Activated T-cell treated with anti-CD3 and anti-CD28 coated beads, Interleukin-2, amount 50 U/mL, for 72 hours (primary cell): ENCODE measurements at places on chromosomes 13 and 19. TPM values are rescaled to one million over a fixed set of nuclear protein-coding genes. Genes with fewer than 3 reads are reported as not detected.

SPTBN4 gene
- total RNA-seq, result 4.8 TPM

- no peaks in the 10 kb centered on the region for H3K27me3 ChIP-seq
- H3K4me1 ChIP-seq, result peaks cover 14% of the 10 kb centered on the region
- no peak overlapping the region for H3K27ac ChIP-seq
- H3K36me3 ChIP-seq, result no peaks in the 10 kb centered on the region
- H3K4me3 ChIP-seq, result no peak overlapping the region
Observed at GRCh38 chr13:100140441-100140840, 51.5 kb downstream of the PCCA start.

ZIM2 gene
- total RNA-seq, result not detected

ZNF829 gene
- total RNA-seq, result 7.4 TPM

GRCh38 chr13:33138441-33138840 lies 122.2 kb downstream of the KL start:
- no peak overlapping the region for H3K4me3 ChIP-seq

DNA sequence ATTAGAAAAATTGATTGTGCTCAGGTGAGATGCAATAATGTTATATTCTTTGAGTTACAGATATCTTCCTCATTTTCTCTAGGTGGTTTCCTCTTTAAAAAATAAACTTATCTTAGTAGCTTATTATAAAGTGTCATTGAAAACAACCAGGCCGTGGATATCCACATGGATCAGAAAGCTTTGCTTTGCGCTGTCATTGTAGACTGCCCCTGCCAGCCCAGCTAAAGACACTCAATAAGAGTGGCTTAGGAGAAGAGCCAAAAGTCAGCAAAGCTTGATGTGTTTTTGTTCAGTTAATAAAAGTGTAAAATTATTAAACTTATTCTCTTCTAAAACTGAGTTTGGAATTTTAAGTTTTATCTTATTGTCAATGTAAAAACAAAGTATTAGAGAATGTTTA lies 34.4 kb downstream of the TPP2 start:
- H3K27ac ChIP-seq, result no peak overlapping the region
- no peak overlapping the region for H3K4me3 ChIP-seq
- no peaks in the 10 kb centered on the region for H3K4me1 ChIP-seq
- DNase-seq, result no peak
- H3K27me3 ChIP-seq, result no peaks in the 10 kb centered on the region

GRCh38 chr19:29886586-29886985 lies 55.5 kb upstream of the URI1 start:
- no peak overlapping the region for H3K4me3 ChIP-seq
- DNase-seq, result no peak
- no peaks in the 10 kb centered on the region for H3K36me3 ChIP-seq
- peaks cover 7% of the 10 kb centered on the region for H3K4me1 ChIP-seq
- H3K27me3 ChIP-seq, result no peaks in the 10 kb centered on the region

DNA sequence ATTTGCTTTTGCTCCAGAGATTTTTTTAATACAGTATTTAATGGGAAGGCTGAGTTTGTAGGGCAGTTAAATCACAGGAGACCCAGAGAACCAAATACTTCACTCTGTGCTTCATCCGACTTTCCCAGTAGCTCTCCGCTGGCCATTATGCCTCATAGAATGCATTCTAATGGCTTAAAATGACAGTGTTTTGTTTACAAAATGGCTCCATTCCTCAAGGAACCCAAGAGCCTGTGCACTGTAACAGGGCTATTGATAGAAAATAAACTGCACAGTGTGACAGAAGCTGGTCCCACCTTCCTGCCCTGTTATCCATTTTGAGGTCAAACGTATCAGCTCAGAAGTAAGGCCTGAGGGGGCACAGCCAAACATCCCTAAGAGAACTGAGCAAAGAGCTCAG lies 136.5 kb downstream of the RAP2A start:
- no peak for DNase-seq
- H3K27me3 ChIP-seq, result peaks cover 32% of the 10 kb centered on the region
- H3K4me1 ChIP-seq, result no peaks in the 10 kb centered on the region
- no peak overlapping the region for H3K4me3 ChIP-seq

GRCh38 chr13:93248627-93249047 lies 22.0 kb downstream of the GPC6 start:
- H3K27me3 ChIP-seq, result peaks cover 6% of the 10 kb centered on the region
- H3K4me1 ChIP-seq, result no peaks in the 10 kb centered on the region
- no peak overlapping the region for H3K27ac ChIP-seq
- no peak overlapping the region for H3K4me3 ChIP-seq
- H3K36me3 ChIP-seq, result no peaks in the 10 kb centered on the region

SYT3 gene
- total RNA-seq, result 0.72 TPM

CPAMD8 gene
- 0.28 TPM for total RNA-seq

DNA sequence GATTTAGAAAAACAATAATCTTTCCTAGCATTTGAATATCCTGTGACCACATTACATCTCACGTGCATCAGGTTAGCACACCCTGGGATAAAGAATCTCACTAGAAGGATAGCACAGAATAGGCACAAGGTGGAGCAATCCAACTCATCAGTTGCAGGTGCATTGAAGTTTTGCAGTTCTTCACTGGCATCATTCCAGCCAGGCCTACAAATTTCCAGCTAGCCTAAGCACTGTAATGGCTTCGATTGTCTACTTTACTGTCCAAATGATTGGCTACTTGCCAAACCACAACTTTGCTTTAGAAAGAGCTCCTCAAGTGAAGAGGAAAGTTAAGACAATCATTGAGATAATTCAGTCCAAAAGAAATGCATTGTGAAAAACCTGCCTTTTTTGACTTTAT lies 89.5 kb downstream of the SPRY2 start:
- no peak overlapping the region for H3K4me3 ChIP-seq
- H3K27me3 ChIP-seq, result no peaks in the 10 kb centered on the region
- H3K4me1 ChIP-seq, result no peaks in the 10 kb centered on the region

GRCh38 chr19:39212375-39212742 lies 8.3 kb upstream of the SYCN start:
- DNase-seq, result peak; percentile 73
- no peak overlapping the region for H3K4me3 ChIP-seq
- no peaks in the 10 kb centered on the region for H3K4me1 ChIP-seq

GRCh38 chr19:5086725-5087439 lies 118.0 kb downstream of the KDM4B start:
- H3K36me3 ChIP-seq, result no peaks in the 10 kb centered on the region
- H3K4me3 ChIP-seq, result no peak overlapping the region
- H3K27me3 ChIP-seq, result no peaks in the 10 kb centered on the region
- H3K27ac ChIP-seq, result no peak overlapping the region
- no peak for DNase-seq
- H3K4me1 ChIP-seq, result no peaks in the 10 kb centered on the region

DNA sequence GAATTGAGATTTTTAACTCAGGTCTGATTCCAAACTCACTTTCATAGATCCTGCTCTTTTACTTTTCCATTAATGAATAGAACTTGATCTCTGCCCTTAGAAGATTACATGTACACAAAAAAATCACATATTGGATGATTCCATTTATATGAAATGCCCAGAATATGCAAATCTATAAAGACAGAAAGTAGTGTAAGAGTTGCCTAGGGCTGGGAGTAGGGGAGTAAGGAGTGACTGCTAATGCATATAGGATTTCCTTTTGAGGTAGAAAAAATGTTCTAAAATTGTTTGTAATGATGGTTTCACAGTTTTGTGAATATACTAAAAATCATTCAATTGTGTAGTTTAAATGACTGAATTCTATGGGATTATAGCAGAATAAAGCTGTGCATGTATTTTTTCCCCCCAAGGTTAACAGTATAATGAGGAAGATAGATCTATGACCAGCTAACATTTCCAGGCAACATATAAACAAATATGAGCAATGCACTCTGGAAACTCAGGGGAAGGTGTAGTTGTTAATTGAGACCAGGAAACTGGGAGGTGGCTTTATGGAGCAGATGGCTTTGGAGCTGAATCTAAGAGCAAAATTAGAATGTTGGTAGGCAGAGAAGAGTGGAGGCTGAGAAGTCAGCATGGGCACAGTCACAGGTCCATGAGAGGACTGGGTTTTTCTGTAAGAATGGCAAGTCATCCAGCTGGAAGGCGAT lies 41.4 kb downstream of the LACC1 start:
- H3K4me1 ChIP-seq, result no peaks in the 10 kb centered on the region
- no peak for DNase-seq
- H3K27ac ChIP-seq, result no peak overlapping the region
- H3K4me3 ChIP-seq, result no peak overlapping the region

GRCh38 chr19:17209126-17210036 lies 5.8 kb upstream of the USE1 start:
- H3K27ac ChIP-seq, result peak overlapping the region; percentile 12
- DNase-seq, result peak; percentile 60
- H3K27me3 ChIP-seq, result no peaks in the 10 kb centered on the region
- no peak overlapping the region for H3K4me3 ChIP-seq
- no peaks in the 10 kb centered on the region for H3K36me3 ChIP-seq
- peaks cover 12% of the 10 kb centered on the region for H3K4me1 ChIP-seq

DNA sequence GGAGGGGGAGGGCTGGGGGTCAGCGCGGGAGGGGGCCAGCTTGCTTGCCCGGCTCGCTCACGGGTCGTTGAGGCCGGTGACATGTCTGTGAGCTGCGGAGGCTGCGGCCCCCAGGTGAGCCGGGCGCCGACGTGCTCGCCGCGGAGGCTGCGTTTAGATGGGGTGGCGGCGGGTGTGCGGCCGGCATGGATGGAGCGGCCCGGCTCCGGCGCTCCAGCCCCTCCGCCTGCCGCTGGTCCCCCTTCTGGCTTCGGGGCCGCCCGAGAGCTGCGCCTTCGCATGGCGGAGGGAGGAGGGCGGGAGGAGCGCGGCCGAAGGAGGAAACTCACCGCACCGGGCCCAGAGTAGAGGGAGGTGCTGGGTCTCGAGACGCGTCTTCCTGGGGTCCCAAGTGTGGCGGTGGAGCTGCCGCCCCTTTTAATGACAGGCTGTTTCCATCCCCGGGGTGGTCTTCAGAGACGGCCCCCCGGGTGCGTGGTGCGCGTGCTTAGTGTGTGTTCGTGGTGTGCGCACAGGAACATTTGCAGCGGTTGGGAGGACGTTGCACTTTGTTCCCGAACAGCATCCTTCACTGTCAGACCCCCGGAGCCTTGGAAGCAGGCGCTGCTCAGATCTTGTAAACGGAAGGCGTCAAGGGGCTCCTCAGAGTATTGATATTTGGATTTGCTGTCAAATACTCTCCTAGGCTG lies at the start of gene AKAP11:
AKAP11 (plus strand) TSS at position 38 of the 689 bp plus-strand sequence. CDS start 14,197 bp downstream, outside the sequence.
- DNase-seq, result peak; percentile 64
- H3K4me1 ChIP-seq, result peaks cover 45% of the 10 kb centered on the region
- H3K36me3 ChIP-seq, result peaks cover 3% of the 10 kb centered on the region
- peak within 1 kb of the TSS; percentile 98 for H3K4me3 ChIP-seq
- H3K27me3 ChIP-seq, result no peaks in the 10 kb centered on the region

GRCh38 chr19:48578891-48579290 lies 26.9 kb downstream of the SULT2B1 start:
- H3K27me3 ChIP-seq, result no peaks in the 10 kb centered on the region
- H3K4me1 ChIP-seq, result peaks cover 2% of the 10 kb centered on the region
- DNase-seq, result no peak
- H3K36me3 ChIP-seq, result no peaks in the 10 kb centered on the region
- H3K27ac ChIP-seq, result no peak overlapping the region

- peaks cover 27% of the 10 kb centered on the region for H3K27me3 ChIP-seq
- H3K36me3 ChIP-seq, result no peaks in the 10 kb centered on the region
- no peaks in the 10 kb centered on the region for H3K4me1 ChIP-seq
- no peak overlapping the region for H3K4me3 ChIP-seq
- no peak overlapping the region for H3K27ac ChIP-seq
- DNase-seq, result no peak
Observed at GRCh38 chr13:27367570-27367969, 56.8 kb upstream of the GTF3A start.

ZNF135 gene
- total RNA-seq, result 1.9 TPM

DNA sequence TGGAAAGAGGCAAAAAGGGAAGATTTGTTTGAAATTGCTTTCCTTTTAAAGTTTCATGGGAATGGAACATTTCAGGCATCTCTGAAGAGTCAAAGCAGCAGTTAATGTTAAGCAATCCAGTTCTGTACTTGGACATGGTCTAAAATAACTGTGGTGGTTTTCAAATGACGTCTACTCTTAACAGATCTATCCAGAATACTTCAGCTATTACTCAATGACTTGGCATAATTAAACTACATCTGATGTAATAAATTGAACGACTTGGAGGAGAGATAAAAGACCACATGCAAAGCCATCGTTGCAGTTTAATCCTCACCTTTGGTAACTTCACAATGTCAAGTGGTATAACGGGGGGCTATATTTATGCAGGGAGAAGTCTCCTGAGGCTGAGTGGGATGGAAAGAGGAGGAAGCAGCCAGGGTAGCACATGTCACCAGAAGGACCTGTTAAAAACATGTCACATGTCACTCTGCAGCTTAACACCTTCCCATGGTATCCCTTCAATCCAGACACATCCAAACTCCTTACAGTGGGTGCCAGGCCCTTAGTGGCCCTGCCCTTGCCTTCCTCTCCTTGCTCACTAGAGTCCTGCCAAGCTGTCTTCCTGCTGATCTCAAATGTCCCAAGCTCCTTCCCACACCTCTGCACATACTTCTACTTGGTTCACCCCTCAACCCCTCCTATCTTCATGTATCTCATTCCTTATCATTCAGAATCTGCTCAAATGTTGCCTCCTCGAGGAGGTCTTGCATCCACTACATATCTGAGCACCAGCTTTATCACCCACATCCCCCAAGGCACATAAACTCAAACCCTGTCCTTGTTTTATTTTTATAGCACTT lies 327.8 kb downstream of the SUCLA2 start:
- DNase-seq, result no peak
- H3K4me1 ChIP-seq, result no peaks in the 10 kb centered on the region
- no peak overlapping the region for H3K4me3 ChIP-seq
- no peaks in the 10 kb centered on the region for H3K36me3 ChIP-seq

DNA sequence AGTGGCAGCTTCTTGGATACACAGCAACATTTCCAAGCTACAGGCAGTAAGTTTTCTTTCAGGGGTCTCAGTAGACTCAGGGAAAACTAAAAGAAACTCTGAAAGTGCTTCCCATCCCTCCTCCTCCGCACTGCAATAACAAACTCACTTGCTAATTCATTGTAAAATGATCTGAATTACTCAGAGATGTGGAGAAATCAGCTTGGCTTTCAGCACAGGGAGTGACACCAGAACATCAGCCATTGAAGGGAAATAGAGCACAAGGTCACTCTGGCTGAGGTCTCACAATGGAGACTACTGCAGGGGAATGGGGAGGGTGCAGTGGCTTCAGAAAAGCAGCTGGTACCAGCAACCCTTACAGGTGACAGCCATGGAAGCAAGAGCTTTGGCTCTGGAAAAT lies 137.3 kb upstream of the SERP2 start:
- no peaks in the 10 kb centered on the region for H3K36me3 ChIP-seq
- peaks cover 33% of the 10 kb centered on the region for H3K4me1 ChIP-seq
- H3K27me3 ChIP-seq, result peaks cover 23% of the 10 kb centered on the region
- DNase-seq, result no peak
- no peak overlapping the region for H3K27ac ChIP-seq

KCNJ14 gene
- total RNA-seq, result 5.0 TPM

SRRM5 gene
- 1.7 TPM for total RNA-seq
